ENCODE measurements at places on chromosomes 11 and 22.

DNA sequence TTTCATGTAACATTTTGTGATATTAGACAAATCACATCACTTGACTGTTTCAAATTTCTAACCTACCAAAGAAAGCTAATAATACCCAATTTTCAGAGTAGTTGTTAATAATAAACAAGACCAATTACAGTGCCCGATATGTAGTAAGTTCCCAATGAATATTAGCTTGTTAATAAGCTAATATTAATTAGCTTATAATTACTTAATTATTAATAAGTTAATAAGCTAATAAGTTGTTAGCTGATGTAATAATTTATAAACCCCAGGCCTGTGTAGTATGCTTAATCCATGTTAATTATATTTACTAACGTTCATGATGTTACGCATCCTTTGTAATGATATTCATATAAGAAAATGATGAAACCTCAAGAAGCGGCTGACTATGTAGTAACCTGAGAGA lies 643.8 kb upstream of the KIRREL3 start:
- DNase-seq: no peak

- no peak for DNase-seq
Measured at GRCh38 chr11:35237860-35238715, 99.1 kb downstream of the CD44 start.

DNA sequence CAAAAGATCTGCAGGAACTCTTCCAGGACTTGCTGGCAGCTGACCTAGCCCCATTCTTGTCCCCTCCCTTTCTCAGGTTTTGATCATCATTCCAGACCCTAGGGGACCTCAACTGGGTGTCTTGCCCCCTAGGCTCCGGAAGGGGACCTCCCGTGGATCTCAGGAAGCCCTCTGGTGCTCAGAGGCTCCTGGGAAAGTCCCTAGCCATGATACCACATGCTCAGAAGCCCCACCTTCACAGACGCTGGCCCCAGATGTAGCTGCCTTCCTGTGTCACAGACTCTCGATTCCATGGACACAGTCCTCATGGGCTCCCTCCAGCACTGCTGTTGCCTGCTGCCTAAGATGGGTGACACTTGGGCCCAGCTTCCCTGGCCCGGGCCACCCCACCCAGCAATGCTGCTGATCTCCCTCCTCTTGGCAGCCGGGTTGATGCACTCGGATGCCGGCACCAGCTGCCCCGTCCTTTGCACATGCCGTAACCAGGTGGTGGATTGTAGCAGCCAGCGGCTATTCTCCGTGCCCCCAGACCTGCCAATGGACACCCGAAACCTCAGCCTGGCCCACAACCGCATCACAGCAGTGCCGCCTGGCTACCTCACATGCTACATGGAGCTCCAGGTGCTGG lies at the start of gene LRRC55:
Gene LRRC55 (plus strand): TSS at position 276 of the 628 bp plus-strand sequence. CDS start 70 bp downstream, at position 346.
- no peak for DNase-seq

- no peak for DNase-seq
Measured at GRCh38 chr11:132464003-132464342, 1068.3 kb downstream of the OPCML start.

DNA sequence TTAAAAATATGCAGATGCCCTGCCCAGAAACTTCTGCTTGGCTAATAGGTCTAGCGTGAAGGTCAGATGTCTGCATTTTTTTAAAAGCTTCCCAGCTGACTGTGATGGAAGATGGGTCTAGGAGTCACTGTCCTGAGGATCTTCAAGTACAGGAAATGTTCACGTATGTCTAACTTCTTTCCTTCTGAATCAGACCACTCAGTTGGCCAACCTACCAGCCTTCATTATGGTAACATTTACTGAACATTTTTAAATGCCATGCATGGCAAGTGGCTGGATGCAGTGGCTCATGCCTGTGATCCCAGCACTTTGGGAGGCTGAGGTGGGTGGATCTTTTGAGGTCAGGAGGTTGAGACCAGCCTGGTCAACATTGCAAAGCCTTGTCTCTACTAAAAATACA lies 1.1 kb upstream of the PRG2 start:
- no peak for DNase-seq

DNA sequence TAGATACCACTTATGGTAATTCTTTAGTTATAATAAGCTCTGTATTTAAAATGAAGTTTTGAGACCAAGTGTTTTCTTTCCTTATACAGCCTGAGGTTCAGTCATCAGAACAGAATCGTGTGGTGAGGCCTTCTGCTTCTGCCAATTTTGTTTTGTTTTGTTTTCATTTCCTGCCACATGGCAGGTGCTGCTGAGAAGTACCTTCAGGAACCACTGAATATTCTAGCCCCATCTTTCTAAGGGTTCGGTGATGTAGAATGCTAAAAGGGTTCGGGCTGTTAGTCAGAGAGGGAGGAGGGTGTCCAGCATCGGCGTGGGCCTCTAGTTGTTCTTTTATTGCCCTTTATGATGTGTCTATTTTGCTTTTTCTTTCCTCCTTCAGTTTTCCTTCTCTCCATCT lies 25.8 kb downstream of the TNRC6B start:
- no peak for DNase-seq

DNA sequence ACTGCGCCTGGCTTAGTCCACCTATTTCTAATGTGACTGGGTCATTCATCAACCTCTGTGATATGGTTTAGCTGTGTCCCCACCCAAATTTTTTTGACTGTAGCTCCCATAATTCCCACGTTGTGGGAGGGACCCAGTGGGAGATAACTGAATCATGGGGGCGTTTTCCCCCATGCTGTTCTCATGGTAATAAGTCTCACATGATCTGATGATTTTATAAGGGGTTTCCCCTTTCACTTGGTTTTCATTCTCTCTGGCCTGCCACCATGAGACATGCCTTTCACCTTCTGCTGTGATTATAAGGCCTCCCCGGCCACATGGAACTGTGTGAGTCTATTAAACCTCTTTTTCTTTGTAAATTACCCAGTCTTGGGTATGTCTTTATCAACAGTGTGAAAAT lies 8.7 kb downstream of the CENATAC start:
- no peak for DNase-seq

DNA sequence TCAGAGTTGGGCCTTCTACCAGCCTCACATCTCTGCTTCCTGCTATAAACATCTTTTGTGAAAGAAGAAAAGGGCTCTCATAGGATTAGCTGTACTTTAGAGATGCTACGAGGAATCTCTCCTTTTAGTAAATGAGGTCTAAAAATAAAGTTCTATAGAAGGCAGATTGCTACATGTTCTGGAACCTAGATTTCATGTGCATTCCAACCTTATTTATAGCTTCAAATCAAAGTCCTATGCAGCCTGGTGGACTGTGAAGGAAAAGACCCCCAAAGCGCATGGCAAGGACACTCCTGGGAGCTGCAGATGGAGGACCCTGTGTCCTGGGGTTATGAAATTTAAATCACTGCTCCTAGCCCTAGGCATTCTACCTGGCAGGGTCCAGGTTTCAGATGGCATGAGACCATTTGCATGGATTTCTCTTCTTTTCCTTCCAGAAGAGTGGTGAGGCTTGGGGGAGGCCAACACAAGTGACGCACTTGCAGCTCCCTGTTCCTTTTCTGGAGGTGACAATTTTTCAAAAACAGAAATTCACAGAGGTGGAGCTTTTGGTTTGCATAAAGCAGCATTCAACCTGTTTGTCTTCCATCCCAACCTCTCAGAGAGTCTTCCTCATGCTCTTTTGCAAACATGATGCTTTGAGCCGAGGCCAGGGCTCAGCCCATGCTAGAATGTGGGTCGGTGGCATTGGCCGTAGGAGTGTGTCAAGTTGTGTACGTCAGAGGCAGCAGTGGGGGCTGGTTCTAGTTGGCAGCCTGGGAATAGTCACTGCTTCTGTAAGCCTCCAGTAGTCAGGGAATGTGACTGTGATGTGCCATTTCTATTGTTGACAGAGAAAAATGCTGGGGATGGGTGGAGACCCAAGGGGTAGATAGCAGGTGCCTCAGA lies 6.3 kb downstream of the CRY2 start:
- DNase-seq: no peak

DNA sequence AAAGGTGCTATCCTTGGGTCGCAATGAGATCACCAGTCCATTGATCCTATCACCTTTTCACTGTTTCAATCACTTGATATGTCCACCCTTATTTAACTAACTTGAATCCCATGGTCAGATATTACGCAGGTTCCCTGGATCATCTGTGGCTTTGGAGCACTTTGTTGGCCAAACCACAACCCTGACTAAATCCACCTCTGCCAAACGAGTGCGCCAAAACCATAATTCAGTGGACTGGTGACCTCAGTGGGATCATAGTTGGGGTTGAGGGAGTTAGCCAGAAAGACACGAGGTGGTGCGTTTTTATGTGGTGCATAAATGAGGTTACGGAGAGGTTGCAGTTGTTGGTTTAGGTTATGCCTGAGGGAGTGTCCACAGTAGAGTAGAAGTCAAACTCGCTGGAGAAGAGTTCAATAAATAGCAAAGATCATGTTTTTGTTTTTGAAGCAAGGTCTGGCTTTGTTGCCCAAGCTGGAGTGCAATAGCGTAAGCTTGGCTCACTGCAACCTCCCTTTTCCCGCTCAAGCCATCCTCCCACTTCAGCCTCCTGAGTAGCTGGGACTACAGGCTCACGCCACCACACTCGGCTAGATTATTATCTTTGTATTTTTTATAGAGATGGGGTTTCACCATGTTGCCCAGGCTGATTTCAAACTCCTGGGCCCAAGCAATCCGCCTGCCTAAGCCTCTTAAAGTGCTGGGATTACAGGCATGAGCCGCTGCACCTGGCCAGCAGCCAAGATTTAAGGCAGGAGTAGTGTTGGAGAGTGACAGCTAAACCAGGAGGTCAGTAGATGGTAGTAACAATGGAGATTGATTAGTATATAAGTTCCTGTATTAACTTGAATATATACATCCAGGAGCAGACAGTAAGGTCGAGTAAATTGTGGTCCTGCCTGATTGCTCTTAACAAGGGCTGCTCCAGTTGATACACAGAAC lies 4.5 kb downstream of the FOXR1 start:
- no peak for DNase-seq

DNA sequence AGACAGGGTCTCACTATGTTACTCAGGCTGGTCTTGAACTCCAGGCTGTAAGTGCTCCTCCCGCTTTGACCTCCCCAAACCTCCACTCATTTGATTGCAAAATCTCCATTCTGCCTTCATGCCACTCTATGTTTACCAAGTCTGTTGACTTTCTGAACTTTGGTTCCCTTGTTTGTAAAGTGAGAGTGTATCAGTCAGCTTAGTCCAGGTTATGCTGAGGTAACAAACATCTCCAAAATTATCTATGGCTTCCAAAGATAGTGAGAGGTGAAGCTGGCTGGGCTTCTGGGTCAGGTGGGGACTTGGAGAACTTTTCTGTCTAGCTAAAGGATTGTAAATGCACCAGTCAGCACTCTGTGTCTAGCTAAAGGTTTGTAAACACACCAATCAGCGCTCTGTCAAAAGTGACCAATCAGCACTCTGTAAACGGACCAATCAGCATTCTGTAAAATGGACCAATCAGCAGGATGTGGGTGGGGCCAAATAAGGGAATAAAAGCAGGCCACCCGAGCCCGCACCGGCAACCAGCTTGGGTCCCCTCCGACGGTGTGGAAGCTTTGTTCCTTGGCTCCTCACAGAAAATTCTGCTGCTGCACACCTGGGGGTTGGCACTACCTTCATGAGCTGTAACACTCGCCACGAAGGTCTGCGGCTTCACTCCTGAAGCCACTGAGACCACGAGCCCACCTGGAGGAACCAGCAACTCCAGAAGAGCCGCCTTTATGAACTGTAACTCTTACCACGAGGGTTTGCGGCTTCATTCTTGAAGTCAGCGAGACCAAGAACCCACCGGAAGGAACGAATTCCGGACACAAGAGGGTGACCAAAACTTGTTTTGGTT lies 109.3 kb downstream of the MIAT start:
- DNase-seq: no peak

GRCh38 chr11:44851496-44851895 lies 99.2 kb downstream of the TP53I11 start:
- DNase-seq: no peak

GRCh38 chr22:42509548-42509947 lies 10.0 kb downstream of the RRP7A start:
- no peak for DNase-seq

DNA sequence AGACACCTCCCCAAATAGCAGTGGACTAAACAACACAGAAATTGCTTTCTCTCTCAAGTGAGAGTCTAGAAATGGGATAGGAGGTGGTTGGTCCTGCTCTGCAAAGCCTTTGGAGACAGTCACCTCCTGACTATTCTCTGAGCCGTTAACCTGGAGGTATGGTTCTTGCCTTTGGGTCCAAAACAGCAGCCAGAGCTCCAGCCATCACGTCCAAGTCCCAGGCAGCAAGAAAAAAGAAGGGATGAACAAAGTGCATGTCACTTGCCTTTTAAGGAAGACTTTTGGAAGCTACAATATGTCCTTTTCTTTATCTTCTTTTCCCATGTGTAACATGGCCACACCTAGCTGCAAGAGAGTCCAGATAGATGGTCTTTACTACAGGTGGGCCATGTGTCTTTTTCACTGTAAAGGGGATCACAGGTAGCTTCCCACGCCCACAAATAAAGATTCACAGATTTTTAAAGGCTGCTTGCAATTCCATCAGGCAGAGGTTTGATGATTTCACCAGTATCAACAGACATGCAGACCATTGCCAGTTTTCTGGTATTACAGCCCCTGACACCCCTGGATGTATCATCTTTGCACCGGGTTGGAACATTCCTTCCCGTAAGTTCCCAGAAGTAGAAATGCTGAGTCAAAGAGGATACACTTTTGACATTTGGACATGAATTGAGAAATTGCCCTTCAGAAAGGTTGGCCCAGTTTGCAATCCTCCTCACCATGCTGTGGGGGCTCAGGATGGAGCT lies 66.0 kb downstream of the MYEOV start:
- DNase-seq: no peak

DNA sequence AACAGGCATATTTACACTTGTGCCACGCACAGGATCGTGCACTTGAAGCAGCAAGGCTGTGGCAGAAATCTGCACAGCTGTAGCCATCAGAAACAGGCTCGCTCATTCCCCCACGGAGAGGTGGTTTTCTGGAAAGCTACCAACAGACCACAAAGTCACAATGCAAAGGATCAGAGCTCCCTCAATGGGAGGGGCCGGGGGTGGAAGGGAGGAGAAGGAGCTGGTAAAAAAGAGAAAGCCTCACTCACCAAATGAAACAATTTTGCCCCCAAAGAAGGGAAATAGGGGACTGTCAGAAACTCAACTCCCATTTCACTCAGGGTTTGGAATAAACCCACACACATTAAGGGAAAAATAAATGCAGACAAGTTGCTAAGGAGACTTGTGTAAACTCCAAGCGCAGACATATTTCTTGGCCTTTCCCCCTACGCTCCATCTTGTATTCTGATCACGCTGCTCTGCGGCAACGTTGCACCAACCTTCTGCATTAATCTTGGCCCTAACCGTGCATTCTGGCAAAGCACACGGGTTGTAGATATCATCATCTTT lies 43.2 kb upstream of the BLID start:
- DNase-seq: no peak

GRCh38 chr11:72975778-72976521 lies 161.7 kb downstream of the ATG16L2 start:
- no peak for DNase-seq

DNA sequence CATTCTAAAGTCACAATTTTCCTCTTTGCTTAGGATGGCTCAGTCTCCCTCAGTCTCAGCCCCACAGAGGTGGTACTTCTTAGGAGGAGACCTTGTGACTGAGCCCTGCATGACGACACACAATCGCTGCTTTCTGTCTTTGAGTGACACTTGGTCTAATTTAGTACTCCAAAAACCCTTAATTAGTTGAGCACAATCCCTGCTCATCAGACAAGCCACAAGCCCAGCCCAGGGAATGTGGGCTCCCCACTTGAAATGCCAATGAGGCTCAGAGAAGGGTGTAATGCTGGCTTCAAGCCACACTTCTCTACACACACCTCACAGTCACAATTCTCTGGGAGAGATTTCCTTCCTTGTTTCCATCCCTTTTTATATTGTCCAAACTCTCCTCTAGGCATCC lies 101.8 kb downstream of the FEZ1 start:
- no peak for DNase-seq

GRCh38 chr11:36456156-36456555 lies 53.9 kb downstream of the TRAF6 start:
- DNase-seq: no peak

Data from stimulated activated CD8-positive, alpha-beta memory T cell treated with anti-CD3 and anti-CD28 coated beads, Interleukin-7, amount 100 ng/mL, for 1 hour (primary cell).